ENCODE measurements at places on chromosomes 2 and 18. TPM values are rescaled to one million over a fixed set of nuclear protein-coding genes. Genes with fewer than 3 reads are reported as not detected.

DNA sequence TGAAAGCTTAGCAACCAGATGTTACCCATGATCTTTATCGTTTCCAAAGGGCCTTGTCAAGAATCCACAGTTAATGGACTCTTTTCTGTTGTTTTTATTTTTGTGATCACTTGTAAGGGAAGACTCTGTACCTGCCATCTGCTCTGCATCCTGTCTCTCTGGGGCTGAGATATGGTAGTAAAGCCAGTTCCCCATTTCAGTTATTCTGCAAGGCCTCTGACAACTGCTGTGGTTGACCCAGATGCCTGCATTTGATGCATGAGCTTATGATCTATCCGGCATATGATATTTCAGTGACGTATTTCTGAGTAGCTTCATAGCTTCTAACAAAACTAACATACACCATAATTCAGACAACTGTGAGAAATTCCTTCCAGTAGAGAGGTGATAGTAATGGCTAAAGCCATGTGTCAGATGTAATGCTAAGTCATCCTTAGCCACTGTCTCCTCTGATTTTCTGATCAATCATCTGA lies 105.1 kb downstream of the TPO start:
- no peak for DNase-seq

DNA sequence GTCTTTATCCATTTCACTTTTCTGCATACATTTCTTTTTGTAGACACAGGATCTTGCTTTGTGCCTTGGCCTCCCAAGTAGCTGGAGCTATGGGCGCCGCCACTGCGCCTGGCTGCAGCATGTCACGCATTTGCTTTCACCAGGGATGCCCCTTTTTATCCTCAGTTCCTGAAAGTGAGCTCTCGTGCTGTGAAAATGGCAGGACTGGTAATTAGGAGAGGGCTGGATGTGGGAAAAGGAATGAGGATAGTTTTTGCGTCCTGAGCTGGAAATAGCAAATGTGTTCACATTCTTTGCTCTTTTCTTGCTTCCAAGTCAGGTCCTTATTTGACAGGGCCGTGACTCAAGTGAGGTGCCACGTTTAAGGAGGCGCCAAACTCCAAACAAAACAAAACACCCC lies 104.6 kb downstream of the LDLRAD4 start:
- DNase-seq = peak; percentile 80

DNA sequence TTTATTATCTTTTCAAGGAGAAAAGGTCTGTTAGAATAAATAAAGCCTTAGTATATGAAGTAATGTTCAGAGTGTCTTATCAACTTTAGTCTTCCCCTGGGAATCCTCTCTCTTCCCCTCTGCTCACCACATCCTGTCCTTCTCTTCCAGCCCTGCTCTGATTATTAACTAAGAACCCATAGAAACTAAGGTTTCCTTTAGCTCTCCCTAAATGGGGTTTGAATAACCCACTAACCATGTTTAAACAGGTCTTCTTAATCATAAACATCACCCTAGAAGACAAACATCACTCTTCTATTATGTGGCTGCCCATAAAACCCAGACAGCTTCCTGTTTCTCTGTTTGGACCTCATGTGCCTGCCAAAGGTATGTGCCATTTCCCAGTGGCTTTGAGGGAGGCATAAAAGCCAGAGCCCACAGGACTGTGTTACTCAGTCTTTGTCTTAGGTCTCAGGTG lies 50.1 kb downstream of the SLC14A1 start:
- no peak for DNase-seq

GRCh38 chr18:25137197-25137472 lies 214.8 kb downstream of the ZNF521 start:
- no peak for DNase-seq

- DNase-seq = peak; percentile 42
These were observed 211.9 kb downstream of the HRH4 start for GRCh38 chr18:24672165-24672941.

- no peak for DNase-seq
These were observed 92.1 kb downstream of the COLEC12 start for GRCh38 chr18:408367-408766.

DNA sequence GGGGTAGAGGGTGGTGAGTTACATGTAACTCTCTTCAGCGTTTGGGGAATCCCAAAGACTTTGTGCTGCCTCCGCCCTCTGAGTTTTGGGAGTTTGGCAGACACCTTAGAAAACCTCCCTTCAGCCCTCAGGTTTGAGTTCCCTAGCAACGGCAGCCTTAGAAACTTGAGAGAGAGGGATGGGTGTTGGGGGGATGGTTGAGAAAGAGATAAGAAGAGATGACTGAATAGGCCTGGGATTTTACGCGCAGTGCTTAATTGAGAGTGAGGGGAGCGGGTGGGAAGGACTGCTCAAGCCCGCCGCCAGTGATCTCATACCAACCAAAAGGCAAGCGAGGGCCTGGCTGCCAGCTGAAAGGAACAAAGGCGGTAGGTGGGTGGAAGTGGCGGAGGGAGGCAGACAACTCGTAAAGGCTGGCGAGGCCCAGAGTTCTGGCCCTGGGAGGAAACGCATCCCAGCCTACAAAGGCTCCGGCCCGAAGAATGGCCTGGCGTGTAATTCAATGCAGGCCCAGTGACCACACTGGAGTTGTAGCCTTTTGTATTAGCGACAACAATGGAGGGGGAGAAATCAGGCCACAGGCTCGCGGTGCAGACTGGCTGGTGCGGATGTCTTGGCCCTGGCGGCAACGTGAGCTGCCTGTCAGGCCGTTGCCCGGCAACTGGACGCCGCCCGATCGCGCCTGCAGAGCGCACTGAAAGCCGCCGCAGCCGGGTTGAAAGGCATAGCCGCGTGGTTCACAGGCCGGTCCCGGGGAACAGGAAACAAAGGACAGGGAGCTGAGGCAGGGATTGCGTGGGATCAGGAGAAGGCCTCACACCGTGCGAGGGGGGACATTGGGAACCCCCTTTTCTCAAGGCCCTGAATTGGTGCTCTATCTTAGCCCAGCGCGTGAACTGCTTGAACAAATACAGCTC lies 39.9 kb upstream of the DARS1 start:
- DNase-seq = no peak

- no peak for DNase-seq
These were observed 1550.2 kb downstream of the LRP1B start for GRCh38 chr2:140580532-140581151.

RAX gene
- total RNA-seq = not detected

GRCh38 chr2:205527801-205528200 lies 154.5 kb upstream of the NRP2 start:
- DNase-seq = no peak

GRCh38 chr2:31430439-31431165 lies 16.1 kb upstream of the XDH start:
- no peak for DNase-seq

GRCh38 chr2:128260239-128261138 lies 58.2 kb downstream of the HS6ST1 start:
- DNase-seq = no peak

TRABD2A gene
- total RNA-seq = 1.7 TPM

DNA sequence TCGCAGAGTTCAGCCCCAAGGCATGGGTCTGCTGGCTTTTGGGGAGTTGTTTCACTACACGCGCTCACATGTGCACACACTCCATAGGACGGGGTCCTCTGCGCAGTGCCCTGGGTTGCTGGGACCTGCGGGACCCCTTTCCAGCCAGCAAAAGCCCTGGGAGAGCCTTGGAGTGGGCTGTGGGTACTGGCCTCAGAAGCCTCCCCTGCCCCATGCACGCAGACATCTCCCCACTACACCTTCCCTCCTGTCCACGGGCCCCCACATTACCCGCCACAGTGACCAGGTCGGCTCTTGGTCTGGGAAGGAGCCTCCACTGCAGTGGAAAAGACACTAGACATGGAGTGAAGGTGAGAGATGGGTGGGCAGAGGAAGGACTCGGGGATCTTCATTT lies 48.5 kb downstream of the FAM168B start:
- no peak for DNase-seq
